Smooth muscle cell of the pulmonary artery (primary cell): ENCODE measurements at places on chromosomes 5 and 9. TPM values are rescaled to one million over a fixed set of nuclear protein-coding genes. Genes with fewer than 3 reads are reported as not detected.

The MSX2 gene
- 0.83 and 3.8 TPM in 2 replicates for total RNA-seq

The NUTM2F gene
- total RNA-seq, result not detected in 2 replicates

The ENC1 gene
- 43.7 and 155 TPM in 2 replicates for total RNA-seq

The PCDH1 gene
- 4.7 and 6.3 TPM in 2 replicates for total RNA-seq

The PCDHA9 gene
- total RNA-seq, result 0.07 and 0.10 TPM in 2 replicates

The PNPLA7 gene
- total RNA-seq, result 1.1 and 2.0 TPM in 2 replicates

The PCDHB7 gene
- 0.33 and 1.1 TPM in 2 replicates for total RNA-seq

The ANKRA2 gene
- total RNA-seq, result 15.2 and 18.2 TPM in 2 replicates

The LECT2 gene
- total RNA-seq, result not detected in 2 replicates

The TAF11L5 gene
- not detected in 2 replicates for total RNA-seq

The IL33 gene
- total RNA-seq, result 65.7 and 214 TPM in 2 replicates

The PLCXD3 gene
- 1.7 and 4.0 TPM in 2 replicates for total RNA-seq

The DOK3 gene
- 5.3 and 6.7 TPM in 2 replicates for total RNA-seq
